ENCODE measurements at places on chromosomes 7 and 10.

GRCh38 chr7:108034586-108034985 lies 31.6 kb upstream of the LAMB1 start:
- no peak for DNase-seq

DNA sequence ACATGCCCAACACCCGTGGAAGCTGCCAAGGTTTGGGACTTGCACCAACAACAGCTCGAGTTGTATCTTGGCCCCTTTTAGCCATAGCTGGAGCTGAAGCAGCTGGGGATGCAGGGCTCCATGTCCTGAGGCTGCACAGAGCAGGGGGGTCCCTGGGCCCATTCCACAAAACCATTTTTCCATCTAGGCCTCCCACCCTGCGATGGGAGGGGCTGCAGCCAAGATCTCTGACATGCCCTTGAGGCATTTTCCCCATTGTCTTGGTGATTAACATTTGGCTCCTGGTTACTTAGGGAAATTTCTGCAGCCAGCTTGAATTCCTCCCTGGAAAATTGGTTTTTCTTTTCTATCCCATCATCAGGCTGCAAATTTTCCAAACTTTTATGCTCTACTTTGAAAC lies 637.8 kb upstream of the VSTM2A start:
- DNase-seq: no peak

- no peak for DNase-seq
Observed at GRCh38 chr7:16960337-16960965, 78.7 kb upstream of the AGR3 start.

DNA sequence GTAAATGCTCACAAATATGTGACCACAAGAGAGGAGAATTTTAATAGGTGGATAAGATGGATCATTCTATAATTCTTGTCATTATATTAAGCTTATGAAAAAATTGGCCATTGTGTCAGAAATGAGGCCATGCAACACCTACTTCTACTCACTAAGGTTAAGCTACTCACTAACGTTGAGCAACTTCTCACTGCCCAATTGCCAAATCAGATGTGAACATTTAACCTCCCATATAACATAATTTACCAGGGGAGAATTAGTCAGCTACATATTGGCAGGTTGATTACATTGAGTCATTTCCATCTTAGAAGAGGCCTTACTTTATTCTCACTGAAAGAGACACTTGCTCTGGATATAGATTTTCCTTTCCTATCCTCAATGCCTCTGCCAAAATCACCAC lies 211.2 kb upstream of the DGKB start:
- no peak for DNase-seq

DNA sequence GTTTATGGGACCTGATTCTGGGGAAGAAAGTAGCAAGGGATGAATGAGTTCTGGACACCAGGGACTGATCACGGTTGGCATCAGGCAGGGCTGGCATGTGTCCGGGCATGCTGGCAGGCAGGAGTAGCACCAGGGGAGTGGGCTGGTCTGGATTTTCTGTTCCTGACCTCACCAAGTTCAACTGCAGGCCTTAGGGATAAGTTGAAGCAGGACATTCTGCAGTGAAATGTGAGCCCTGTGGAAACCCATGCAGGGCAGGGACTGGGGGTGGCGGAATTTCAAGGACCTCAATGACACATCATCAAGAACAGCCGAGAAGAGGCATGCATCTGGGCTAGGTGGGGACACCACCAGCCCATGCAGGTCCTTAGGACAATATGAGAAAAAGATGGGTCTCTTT lies 80.2 kb upstream of the ADAM12 start:
- DNase-seq: no peak

DNA sequence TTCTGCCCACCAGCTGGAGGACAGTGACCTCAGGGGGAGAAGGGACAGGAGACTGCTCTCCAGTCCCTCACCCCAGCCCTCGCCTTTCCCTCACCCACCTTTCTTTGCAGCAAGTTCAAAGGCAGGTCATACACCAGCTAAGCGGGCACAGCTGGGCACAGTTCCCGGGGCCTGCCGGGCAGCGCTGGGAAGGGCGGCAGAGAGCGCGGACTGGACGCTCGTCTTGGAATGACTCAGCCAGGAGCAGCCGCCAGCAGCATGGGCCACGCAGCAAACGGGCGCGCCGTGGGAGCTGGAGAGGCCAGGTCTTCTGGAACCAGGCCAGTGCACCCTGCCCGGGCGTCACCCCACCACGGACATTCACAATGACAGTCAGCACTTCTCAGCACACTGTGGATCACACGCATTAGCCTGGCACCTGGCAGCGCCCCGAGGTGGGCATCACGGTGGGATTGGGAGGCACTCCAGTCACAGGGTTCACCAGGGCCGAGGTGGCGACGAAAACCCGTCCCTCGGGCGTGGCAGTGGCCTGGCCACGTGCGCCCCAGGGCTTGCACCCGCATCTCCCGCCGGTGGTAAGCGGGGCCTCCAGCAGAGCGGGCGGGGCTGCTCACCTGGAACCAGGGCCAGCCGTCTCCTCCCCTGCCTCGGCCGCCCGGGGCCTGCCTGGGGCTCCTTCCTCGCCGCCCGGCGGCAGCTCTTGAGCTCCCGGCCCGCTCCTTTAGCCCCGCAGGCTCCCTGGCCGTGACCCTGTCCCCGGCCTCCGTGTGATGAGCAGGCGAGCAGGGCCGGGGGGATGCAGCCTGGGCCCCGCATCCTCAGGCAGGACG lies 29.0 kb upstream of the WDFY4 start:
- DNase-seq: peak; percentile 62

DNA sequence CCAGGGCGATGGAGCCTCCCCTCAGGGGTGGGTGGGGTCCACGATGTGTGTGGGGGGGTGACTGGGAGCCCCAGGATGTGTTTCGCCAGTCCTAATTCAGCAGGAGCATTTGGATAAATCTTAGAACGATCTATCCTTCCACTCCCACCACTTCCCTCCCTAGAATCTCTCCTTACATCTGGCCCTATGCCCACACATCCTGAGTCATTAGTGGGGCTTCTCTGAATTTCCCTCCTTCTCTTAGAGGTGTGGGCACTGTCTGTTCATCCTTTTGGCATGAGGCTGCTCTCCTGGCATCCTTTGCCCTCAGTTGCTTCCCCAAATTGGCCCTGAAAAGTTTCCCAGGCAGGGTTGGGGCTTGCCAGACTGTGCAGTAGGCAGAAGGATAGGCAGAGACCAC lies 1.6 kb downstream of the GHRHR start:
- no peak for DNase-seq

Data from inflammatory macrophage treated with lipopolysaccharide for 4 hours (primary cell).